ENCODE measurements at places on chromosomes 1 and 21.

DNA sequence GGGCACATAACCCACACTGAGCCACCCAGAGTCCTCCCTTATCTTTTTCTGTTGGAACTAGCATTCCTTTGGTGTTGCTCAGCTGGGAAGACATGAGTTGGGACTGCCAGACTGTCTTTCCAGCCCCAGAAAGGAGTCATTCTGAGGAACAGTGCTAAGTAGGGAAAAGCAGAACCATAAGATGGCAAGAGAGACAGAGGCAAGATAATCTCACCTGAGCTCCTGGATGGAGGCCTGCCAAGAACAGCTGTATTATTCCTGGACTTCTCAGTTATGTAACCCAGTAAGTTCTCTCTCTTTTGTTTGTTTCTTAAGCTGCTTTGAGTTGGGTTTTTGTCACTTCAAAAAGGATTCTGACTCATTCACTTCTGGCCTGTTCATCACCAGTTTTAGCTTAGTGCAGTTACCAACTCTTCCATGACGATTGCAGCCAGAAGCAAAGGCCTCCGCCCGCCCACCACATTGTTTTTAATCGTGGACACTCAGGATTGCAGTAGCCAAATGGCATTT lies 134.4 kb downstream of the OMA1 start:
- no peak for DNase-seq

DNA sequence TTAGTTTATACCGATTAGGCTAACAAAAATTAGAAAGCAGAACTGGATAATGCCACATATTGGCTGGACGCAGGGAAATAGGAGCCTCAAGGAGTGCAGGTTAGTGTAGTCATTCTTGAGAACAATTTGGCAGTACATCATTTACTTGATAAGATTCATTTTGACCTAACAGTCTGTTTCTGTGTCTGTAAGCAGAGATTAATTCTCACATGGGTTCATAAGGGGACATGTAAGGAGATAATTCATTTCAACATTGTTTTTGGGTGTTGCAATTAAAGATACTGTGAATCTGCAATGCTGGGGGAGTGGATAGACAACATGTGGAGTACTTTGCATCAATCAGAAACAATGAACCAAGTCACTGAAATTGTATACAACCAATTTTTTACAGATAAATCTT lies 32.0 kb downstream of the AGO3 start:
- DNase-seq = no peak

- no peak for DNase-seq
Measured at GRCh38 chr1:243850202-243850451, at the start of gene AKT3. AKT3 (minus strand) TSS chr1:243850243; CDS start chr1:243843170, 7,073 bp downstream.

DNA sequence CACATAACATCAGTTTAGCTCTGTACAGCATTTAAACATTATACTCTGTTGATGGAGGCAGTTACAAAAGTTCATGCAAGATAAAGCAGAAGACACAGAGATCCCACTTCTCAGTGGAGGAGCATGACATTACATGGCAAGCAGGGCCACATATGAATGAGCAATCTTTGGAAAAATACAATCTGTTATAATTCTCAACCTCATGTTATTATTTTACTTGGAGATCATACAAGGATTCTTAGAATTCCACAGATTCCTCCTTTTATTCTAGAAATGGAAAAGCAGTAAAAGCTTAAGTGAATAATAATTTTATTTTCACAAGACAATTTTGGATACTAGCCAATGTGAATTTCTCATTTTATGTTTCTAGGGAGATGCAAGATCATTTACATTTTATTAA lies 66.6 kb downstream of the IFI44 start:
- DNase-seq = no peak

DNA sequence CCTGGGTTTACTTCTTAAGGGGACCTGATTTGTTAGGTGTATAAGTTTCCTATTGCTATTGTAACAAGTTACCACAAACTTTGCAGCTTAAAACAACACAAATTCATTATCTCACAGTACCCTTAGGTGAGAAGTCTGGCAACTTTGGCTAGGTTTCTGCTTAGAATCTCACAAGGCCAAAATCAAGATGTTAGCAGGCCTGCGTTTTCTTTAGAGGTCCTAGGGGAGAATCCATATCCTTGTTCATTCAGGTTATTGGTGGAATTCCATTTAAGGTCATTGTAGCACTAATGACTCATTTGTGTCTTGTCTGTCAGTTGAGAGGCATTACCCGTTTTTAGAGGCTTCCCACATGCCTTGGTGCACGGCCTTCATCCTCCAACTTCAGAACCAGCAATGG lies 8.2 kb upstream of the SH2D1B start:
- DNase-seq = no peak

DNA sequence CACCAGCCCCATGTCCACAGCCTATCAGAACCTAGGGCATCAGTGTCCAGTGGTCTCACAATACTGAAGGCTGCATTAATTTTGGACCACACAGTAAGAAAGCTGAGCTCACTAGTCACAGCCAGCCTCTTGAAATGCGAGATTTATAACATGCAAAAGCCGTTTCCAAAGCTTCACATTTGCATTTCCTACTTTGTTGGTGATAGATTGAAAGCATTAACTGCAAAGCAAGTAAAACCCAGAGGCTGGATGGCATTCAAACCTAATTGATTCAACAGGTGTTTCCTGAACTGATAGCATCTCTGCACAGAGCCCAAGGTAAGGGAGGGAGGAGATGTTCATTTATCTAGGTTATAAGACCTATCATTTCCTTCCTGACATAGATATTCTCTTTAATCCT lies 410.1 kb downstream of the OMA1 start:
- DNase-seq = no peak

- no peak for DNase-seq
Measured at GRCh38 chr1:246794828-246795671, 70.8 kb downstream of the SCCPDH start.

DNA sequence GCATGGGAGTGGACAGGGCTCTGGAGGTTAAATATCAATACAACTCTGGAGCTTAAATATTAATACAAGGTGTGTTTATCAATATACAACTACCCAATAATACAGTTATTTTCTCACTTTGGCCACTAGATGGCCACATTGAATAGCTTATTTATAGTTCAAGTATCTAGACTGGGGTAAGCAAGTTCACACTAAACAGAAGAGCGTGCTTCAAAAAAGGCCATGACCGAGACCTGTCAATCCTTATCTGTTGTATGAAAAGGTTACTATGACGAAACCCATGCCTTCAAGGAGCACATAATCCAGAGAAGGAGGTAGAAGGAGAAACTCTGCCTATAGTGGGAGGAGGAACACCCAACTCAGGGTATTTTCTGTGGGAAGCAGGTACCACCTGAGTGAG lies 29.1 kb downstream of the CHML start:
- no peak for DNase-seq

DNA sequence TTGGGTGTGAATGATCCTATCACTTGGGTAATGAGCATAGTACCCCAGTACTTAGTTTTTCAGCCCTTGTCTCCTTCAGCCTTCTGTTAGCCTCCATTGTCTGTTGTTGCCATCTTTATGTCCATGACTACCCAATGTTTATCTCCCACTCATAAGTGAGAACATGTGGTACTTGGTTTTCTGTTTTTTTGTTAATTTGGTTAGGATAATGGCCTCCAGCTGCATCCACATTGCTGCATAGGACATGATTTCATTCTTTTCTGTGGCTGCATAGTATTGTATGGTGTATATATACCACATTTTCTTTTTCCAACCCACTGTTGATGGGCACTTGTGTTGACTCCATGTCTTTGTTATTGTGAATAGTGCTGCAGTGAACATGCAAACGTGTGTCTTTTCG lies 39.6 kb upstream of the GPR52 start:
- DNase-seq = no peak

DNA sequence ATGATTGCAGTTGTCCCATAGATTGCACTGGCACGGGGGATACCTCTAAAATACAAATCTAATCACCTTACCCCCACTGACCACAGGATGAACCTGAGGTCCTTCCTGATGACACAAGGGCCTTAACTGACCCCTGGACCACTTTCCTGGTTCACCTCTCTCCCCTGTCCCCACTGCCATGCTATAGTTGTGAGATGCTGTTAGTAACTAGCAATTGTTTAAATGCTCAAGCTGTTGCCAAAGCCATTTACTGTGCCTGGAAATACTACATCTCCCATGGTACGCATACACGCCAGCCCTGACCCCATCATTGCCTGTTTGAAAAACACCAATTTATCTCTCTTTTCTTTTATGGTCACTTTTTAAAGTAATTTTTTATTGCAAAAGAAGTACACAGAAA lies 29.1 kb upstream of the RGS8 start:
- no peak for DNase-seq

DNA sequence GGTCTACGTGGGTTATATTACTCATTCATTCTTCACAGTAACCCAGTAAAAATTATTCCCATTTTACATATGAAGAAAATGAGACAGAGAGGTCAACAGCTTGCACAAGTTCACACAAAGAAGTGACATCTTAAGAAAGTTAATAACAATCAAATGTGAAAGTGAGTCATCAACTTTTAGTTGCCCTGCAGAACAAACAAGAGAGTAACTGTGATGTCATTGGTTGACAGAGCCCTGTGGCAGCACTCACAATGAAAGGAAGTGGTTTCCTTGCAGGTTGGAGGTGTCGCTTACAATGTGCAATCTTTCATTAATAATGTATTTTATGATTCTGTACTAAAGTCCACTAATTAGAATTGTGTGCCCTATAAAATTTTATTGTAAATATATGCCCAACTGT lies 369.6 kb downstream of the RYR2 start:
- no peak for DNase-seq

Data from activated CD4-positive, alpha-beta T cell treated with anti-CD3 and anti-CD28 coated beads for 1 hour (primary cell).